Glomerular endothelial cell (primary cell): ENCODE measurements at places on chromosomes 5 and 9. TPM values are rescaled to one million over a fixed set of nuclear protein-coding genes. Genes with fewer than 3 reads are reported as not detected.

The PCDHB15 gene
- total RNA-seq, result 0.97 and 1.7 TPM in 2 replicates

The ARL10 gene
- total RNA-seq, result 8.0 and 21.6 TPM in 2 replicates

The KCNV2 gene
- total RNA-seq, result not detected in 2 replicates

The FAT2 gene
- 0.06 and 0.10 TPM in 2 replicates for total RNA-seq

DNA sequence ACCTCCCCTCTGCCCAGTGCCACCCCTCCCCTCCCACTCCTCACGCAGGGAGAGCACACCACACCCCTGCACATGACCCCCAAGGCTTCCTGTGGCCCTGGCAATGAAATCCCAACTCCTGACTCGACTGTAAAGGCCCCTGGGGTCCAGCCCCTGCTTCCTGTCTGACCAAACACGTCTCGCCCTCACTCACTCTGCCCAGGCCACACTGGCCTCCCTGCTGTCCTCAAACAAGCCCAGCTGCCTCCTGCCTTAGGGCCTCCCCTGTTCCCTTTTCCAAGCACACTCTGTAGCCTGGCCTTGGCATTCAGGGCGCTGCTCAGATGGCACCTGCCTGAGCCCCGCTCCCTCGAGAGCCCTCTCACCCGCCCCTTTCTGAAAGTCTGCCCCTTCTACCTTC, 42.4 kb downstream of the HK3 start:
- DNase-seq, result no peak

DNA sequence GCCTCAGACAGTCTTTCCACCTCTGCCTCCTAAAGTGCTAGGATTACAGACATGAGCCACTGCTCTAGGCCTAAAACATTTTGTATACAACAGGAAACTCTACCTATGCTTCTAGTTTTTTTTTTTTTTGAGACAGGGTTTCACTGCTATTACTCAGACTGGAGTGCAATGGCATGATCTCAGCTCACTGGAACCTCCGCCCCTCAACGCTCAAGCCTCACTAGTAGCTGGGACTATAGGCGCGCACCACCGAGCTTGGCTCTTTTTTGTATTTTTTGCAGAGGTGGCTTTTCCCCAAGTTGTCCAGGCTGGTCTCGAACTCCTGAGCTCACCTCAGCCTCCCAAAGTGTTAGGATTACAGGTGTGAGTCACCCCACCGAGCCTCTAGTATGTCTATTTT, 5.4 kb downstream of the HSPA9 start:
- no peak for DNase-seq

DNA sequence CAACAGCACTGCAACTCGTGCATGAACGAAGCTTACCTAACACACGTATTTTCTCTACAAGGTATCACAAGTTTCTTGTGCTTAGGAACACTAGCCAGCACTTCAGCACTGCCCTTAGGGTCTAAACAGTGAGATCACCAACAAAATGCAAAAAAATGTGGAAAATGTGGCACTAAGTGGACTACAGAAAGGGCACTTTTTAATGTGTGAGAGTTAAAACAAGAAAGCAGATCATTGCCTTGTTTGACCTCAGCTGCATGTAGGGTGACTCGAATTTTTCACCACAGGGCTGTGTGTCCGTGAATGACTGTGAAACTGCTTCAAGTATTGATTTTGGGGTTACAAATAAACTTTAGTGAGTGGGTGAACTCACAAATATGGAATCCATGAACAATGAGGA, 90.5 kb downstream of the MARCHF3 start:
- DNase-seq, result no peak

DNA sequence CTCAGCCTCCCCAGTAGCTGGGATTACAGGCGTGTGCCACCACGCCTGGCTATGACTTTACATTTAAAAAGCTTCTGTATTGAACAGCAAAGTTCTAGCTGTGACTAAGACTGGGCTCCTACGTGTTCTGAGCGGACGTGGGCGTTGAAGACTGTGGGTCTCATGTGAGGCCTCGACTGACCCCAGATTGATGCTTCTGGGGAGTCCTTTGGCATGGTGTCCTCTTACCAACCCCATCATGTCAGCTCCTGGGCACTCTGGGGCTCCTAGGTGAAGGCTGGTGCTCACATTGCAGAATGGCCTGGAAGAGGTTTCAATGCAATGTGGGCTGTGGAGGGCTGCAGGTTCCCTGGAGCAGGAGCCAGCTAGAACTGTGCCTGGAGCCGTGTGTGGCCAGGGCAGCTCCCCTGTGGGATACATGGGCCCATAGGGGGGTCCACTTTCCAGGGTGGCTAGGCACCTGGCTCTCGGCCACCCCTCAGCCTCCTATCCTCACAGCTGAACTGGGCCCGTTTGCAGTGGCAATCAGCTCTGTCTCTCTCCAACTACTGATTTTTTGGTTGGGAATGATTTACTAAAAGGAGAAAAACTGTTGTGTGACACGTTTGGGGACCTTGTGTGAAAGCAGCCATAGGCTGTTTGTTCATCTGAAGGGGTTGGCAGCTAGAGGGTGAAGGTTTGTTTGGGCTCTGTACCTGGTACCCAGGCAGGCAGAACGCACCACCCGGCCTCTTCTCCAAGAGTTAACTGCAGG, 29.7 kb downstream of the SLC25A25 start:
- no peak for DNase-seq

DNA sequence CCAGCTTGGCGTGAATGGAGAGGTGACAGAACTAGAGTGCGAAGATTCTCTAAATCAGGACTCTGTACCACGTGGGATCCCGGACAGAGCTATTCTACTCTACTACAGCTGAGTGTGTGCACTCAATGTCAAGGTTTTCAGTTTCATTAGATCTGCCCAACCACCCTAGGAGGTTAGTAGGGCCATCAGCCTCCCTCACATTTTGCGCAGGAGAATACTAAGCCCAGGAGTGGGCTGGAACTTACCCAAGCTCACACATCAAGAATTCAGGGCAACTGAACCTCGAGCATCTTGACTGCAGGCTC, 68.3 kb upstream of the TBC1D2 start:
- no peak for DNase-seq

DNA sequence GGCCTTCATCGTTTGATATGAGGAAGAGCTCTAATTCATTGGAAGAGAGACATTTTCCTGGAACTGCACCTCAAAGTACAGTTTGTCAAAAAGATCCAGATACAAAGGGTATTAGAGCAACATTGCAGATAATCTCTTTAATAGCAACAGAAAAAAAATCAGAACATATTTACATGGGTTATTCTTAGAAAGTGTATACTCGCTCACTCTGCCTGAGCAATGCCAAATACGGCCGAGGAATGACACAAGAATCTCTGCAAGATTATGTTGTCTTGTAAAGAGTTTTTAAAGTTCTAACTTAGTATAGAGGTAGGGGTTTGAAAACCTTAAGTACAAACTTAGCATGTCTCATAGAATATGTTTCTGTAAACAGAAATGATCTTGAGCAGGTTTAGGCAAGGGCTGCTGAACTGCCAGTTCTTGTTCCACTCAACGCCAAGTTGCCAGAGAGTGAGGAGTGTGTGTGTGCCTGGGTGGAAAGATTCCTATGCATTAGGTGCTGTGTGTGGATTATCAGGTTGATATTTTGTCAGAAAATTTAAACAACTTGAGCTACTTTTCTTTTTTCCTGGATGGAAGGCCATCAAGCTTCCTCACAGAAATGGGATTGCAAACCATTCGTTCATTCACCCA, 41.8 kb upstream of the ERCC6L2 start:
- DNase-seq, result no peak

DNA sequence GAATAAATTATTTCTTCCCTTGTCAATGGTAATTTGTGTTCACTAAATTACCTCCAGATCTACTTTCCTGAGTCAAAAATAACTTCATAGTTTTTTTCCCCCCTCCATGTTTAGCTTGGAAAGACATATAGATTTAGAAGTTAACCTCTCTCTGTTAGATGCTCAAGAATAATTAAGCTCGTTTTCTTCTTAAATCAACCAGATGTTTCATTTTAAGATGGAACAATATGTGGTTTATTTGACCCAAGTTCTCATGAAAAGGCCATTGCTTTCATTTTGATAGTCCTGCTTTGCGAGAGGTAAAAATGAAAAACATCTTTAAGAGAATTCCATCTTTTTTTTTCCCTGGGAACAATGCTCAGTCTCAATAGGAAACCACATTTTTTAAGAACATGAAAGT, 27.7 kb upstream of the GAS1 start:
- DNase-seq, result no peak
